HT1080 (cell line): ENCODE measurements at places on chromosomes 7 and 10. TPM values are rescaled to one million over a fixed set of nuclear protein-coding genes. Genes with fewer than 3 reads are reported as not detected.

- no peak for DNase-seq
Observed at GRCh38 chr10:51709324-51709972, 10.1 kb upstream of the CSTF2T start.

- DNase-seq: no peak
Observed at GRCh38 chr7:3143869-3144775, 100.5 kb upstream of the CARD11 start.

DNA sequence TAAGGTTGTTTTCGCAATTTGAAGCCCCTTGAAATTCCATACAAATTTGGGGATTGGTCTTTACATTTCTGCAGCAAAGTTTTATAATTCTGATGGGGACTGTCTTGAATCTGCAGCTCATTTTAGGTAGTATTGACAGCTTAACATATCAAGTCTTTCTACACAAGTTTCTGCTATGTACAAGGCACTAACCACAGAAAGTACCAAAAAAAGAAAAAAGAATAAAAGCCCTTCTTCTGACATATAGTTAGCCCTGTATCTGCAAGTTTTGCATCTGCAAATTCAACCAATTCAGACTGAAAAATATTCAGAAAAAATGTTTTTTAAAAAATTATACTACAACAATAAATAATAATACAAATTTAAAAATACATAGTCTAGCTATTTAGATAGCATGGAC is 15.3 kb downstream of the POT1 start:
- DNase-seq: no peak

- peak; percentile 94 for DNase-seq
Observed at GRCh38 chr7:94301024-94301586, 93.6 kb upstream of the COL1A2 start.

DNA sequence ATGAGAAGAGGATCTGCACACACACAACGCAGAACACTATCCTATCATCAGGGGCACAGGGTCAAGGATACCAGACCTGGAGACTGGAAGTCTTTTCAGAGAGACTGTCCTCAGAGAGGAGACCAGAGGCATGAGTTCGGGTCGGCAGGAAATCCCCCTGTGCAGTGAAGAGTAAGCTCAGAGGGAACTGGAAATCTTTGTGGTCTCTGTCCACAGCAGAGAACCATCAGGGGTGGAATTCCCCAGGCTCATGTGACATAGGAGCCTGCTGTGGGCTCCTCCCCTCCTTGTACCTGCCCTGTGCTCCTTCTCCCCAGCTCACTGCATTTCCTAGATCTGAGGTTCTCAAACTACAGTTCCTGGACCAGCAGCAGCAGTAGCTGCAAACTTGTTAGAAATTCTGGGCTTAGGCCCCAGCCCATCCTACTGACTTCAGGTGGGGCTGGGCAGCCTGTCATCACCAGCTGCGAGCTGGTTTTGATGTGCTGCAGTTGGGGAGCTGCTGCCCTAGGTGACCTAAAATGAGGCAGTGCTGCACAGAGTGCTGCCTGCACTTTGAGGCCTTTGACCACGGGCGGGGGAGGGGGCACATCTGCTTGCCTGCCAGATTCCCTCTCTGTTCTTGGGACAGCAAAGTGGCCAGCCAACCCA is 2.4 kb downstream of the ZMIZ2 start:
- no peak for DNase-seq

GRCh38 chr7:123624527-123625183 is 23.0 kb downstream of the ASB15 start:
- peak; percentile 46 for DNase-seq

- DNase-seq: no peak
Observed at GRCh38 chr7:105656922-105657521, 75.7 kb upstream of the EFCAB10 start.

The PKD2L1 gene
- total RNA-seq: not detected in 2 replicates

The HPSE2 gene
- total RNA-seq: not detected in 2 replicates

The SFTPD gene
- total RNA-seq: not detected in 2 replicates
